Activated naive CD8-positive, alpha-beta T cell treated with anti-CD3 and anti-CD28 coated beads, Interleukin-2, amount 10 ng/mL, durations not matched to agents 7 days and 5 days (primary cell): ENCODE measurements at places on chromosomes 1 and 21. TPM values are rescaled to one million over a fixed set of nuclear protein-coding genes. Genes with fewer than 3 reads are reported as not detected.

The UCK2 gene
- 15.0 TPM for total RNA-seq

The TDRD5 gene
- not detected for total RNA-seq

The HFM1 gene
- not detected for total RNA-seq

The C8A gene
- not detected for total RNA-seq

The ATP1A4 gene
- total RNA-seq = not detected

The SCYL3 gene
- 19.2 TPM for total RNA-seq

The MCOLN3 gene
- 2.2 TPM for total RNA-seq

The CD53 gene
- total RNA-seq = 415 TPM

The TMEM50A gene
- 121 TPM for total RNA-seq

The AMIGO1 gene
- 8.2 TPM for total RNA-seq

The TMEM52 gene
- not detected for total RNA-seq

The EDN2 gene
- total RNA-seq = not detected

The ZNF436 gene
- 8.1 TPM for total RNA-seq

The CRP gene
- total RNA-seq = not detected

The RAB7B gene
- 0.91 TPM for total RNA-seq

The TMEM240 gene
- total RNA-seq = 1.2 TPM

The UBL4B gene
- total RNA-seq = not detected

The OR2T2 gene
- total RNA-seq = not detected

The PSEN2 gene
- total RNA-seq = 6.4 TPM

The IFNAR2 gene
- total RNA-seq = 77.6 TPM

The FCGR3A gene
- total RNA-seq = 1.9 TPM

The AXDND1 gene
- total RNA-seq = 0.64 TPM

The AQP10 gene
- total RNA-seq = not detected

The SLC22A15 gene
- total RNA-seq = 1.4 TPM

The LCE3D gene
- not detected for total RNA-seq

The KIAA1614 gene
- total RNA-seq = 0.34 TPM

The OLFM3 gene
- total RNA-seq = not detected

The VWA1 gene
- 0.85 TPM for total RNA-seq

The KRTAP7-1 gene
- not detected for total RNA-seq

The MYCBP gene
- total RNA-seq = 34.3 TPM

The HSD11B1 gene
- not detected for total RNA-seq

The NMNAT2 gene
- not detected for total RNA-seq

The LEFTY2 gene
- not detected for total RNA-seq

The EFNA4 gene
- 7.9 TPM for total RNA-seq

The PALMD gene
- total RNA-seq = not detected

The TEKT2 gene
- not detected for total RNA-seq

The RYR2 gene
- total RNA-seq = not detected

The FALEC gene
- 0.58 TPM for total RNA-seq

The LRRC38 gene
- total RNA-seq = not detected

The PERM1 gene
- total RNA-seq = not detected

The PGBD2 gene
- total RNA-seq = 9.6 TPM

The MTARC2 gene
- not detected for total RNA-seq

The ABCA4 gene
- not detected for total RNA-seq

The PLA2G5 gene
- not detected for total RNA-seq

The TEX38 gene
- not detected for total RNA-seq

The FCER1G gene
- 22.1 TPM for total RNA-seq

The LAPTM5 gene
- total RNA-seq = 485 TPM

The ESPN gene
- 1.7 TPM for total RNA-seq

The GREM2 gene
- not detected for total RNA-seq

The ZNF695 gene
- 0.40 TPM for total RNA-seq

The LEPR gene
- total RNA-seq = 1.9 TPM

The FCER1A gene
- total RNA-seq = not detected
